ENCODE measurements at places on chromosomes 3 and 15.

DNA sequence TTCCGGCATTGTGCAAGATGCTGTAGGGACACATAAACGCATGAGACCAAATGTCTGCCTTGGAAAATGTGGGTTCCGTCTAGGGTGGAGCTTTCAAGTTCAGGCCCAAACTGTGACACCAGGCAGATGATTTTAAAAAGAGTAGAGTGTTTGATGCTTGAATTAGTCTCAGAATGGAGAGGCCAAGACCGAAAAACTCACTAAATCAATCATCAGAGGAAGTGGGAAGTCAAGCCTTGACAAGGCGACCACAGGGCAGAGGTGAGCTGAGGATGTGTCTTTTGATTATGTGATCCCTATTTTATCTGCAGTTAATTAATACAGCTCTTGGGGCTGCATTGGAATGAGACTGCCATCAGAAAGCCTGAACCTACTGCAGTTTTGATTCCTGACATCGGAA, 275.4 kb downstream of the ABHD5 start:
- DNase-seq, result no peak

DNA sequence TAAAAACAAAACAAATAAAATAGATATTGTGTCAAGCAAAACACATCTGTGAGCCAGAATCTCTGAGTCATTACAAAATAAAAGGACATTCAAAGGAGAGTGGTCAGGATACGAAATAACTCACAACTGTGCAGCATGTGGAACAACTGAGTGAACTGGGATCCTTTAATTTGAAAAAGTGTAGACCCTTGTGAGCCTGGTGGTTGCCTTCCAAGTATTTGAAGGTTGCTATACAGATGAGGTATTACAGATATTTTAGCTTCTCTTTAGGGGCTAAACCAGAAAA, 26.7 kb downstream of the KCNMB2 start:
- DNase-seq, result no peak

- no peak for DNase-seq
Measured at GRCh38 chr3:78889348-78889747, 878.5 kb downstream of the ROBO1 start.

- DNase-seq, result no peak
Measured at GRCh38 chr3:108861401-108861800, 38.8 kb downstream of the TRAT1 start.

- DNase-seq, result no peak
Measured at GRCh38 chr3:73480187-73480672, 144.5 kb downstream of the PDZRN3 start.

GRCh38 chr3:72798552-72799195, 49.6 kb downstream of the SHQ1 start:
- no peak for DNase-seq

DNA sequence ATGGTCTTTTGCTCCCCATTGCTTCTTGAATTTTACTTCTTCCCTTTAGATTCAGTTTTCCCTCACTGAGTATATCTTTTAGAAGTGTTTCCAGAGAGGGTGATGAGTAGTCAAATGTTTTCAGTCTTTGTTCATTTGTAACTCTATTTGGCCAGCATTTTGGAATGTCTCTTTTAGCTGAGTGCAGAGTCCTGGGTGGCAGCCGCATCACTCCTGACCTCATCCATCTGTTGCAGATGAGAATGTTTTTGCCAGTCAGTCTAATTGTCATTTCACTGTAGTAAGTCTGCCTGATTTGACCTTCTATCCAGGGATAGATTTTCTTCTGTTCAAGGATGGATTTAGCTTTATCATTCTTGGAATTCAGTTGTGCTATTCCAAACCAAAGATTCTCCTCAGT, 7.3 kb downstream of the SRPRB start:
- DNase-seq, result no peak

GRCh38 chr15:94655249-94655880, 424.0 kb downstream of the MCTP2 start:
- no peak for DNase-seq

DNA sequence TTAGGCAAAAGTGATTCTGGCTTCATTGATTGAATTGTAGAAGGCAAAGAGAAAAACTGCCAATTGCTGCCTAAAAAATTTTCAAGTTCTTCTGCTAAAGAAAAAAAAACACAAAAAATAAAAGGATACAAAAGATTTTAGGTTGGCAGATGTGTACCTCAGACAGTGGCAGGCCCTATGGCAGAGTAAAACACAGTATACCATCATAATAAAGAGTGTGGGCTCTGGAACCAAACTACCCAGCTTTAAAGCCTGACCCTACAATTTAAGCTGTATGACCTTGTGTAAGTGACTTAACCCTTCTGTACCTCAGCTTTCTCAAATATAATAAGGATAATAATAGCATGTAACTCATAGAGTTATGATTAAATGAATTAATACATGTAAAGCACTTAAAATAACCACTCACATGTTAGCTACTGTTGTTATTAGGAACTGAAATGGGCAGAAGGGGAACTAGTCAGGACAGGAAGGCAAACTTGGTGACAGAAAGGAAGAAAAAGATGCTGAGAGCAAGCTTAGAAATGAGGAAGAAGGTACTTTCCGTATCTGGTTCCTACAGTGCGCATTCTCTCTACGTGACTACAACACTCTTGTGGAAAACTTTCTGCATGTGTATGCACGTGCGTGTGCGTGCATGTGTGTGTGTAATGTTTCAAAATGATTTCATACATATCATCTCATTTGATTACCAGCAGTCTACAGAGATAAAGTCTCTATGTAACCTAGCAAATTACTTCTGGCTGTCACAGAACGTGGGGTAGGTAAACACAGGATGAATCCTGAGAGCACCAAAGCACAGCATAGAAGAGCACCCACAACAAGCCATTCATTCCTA, 13.6 kb upstream of the GATM start:
- DNase-seq, result no peak

- no peak for DNase-seq
Measured at GRCh38 chr3:195550723-195551122, 7.6 kb upstream of the PPP1R2 start.

GRCh38 chr3:129305592-129306091, 27.0 kb downstream of the HMCES start:
- peak; percentile 86 for DNase-seq

GRCh38 chr15:45228931-45229330, 23.1 kb upstream of the SLC28A2 start:
- no peak for DNase-seq

GRCh38 chr3:45628746-45629145, 34.2 kb downstream of the LIMD1 start:
- DNase-seq, result no peak

GRCh38 chr3:29339016-29339833, 58.4 kb downstream of the RBMS3 start:
- DNase-seq, result peak; percentile 12

DNA sequence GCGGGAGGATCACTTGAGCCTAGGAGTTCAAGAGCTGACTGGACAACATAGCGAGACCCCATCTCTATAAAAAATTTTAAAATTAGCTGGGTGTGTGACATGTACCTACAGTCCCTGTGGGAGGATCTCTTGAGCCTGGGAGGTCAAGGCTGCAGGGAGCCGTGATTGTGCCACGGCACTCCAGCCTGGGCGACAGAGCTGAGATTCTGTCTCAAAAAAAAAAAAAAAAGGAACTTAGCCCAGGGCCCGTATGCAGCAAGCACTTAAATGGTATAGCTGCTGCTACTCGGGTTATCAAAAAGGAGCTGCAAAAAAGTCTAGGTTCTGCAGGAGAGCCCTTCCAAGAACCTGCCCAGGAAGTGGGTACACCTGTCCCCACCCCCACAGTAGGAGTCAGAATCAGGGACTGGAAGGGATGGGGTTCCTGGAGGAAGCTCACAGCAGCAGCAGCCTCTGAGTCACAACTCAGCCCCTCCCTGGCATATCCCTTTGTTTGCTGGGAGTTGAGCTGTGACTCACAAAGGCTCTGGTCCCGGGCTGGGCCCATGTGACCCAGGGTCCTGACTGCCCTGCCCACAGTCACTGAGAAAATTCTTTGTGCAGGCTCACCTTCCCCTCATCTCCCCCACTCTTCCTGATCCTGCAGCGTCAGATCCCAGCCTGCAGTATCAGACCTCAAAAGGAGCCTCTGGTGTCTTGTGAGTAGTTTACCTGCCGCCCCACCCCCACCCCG, at the start of gene SPATA12:
SPATA12 (plus strand) TSS at position 576 of the 733 bp plus-strand sequence. CDS start 13,031 bp downstream, outside the sequence.
- DNase-seq, result peak; percentile 4

DNA sequence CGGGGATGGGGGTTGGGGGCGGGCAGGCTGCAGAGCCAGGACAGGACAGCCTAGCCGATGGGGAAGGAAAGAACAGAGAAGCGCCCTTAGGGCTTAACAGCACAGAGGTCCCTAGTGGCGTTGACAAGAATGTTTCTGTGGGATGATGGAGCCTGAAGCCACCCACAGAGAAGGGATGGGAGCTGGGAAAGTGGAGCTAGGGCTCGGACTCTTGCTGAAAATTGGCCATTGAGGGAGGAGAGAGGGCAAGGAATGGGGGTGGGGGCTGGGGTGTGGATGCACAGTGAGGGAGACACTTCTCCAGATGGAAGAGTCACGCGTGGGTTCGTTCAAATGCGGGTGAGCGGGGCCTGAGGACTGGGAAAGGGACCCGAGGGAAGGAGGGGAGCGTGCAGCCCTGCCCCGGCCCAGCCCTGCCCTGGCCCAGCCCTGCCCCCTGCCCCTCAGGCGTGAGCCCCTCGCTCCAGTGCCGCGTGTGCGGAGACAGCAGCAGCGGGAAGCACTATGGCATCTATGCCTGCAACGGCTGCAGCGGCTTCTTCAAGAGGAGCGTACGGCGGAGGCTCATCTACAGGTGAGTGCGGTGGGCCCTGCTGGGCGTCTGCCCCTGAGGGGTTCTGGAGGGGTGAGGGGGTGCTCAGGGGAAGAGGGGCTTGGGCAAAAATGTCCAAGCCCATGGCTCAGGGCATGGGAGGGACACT, 832 bp downstream of the NR2E3 start:
- no peak for DNase-seq

GRCh38 chr3:38658841-38659240, 9.4 kb upstream of the SCN5A start:
- DNase-seq, result no peak

DNA sequence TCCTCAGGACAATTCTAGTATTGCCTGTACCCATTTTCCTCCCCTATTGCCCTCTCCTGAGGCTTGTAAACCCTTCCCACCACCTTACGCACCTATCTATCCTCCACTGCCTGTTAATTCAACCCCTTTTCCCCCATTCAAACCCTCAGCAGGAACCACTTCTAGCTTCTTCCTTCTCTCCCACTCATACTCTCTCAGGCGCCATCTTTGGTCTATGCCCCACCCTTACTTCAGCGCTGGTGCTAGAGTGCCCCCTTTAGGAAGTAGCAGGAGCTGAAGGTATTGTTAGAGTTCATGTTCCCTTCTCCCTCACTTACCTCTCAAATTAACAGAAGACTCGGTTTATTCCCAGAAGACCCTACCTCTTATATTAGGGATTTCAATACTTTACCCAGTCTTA, 121.8 kb upstream of the NLGN1 start:
- no peak for DNase-seq

- peak; percentile 62 for DNase-seq
Measured at GRCh38 chr3:69200384-69201068, 78.1 kb upstream of the LMOD3 start.

DNA sequence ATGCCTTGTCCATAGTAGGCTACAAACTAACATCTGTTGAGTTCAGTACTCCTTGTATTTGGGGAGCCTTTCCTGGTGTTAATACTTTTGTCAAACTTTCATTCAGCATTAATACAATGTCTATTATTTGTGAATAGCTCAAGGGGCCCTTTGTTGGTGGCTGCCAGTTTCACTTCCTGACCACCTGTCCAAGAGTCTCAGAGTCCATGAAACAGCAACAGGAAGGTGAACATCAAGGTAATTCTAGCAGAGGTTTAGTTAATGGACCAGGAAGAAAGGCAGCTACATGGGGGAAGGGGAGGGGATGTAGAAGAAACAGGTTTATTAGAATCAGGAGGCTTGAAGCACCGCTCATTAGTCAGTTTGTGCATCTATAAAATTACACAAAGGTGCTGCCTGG, 386.9 kb downstream of the PDCD6IP start:
- peak; percentile 72 for DNase-seq

- no peak for DNase-seq
Measured at GRCh38 chr3:4776399-4776979, 202.7 kb upstream of the BHLHE40 start.

DNA sequence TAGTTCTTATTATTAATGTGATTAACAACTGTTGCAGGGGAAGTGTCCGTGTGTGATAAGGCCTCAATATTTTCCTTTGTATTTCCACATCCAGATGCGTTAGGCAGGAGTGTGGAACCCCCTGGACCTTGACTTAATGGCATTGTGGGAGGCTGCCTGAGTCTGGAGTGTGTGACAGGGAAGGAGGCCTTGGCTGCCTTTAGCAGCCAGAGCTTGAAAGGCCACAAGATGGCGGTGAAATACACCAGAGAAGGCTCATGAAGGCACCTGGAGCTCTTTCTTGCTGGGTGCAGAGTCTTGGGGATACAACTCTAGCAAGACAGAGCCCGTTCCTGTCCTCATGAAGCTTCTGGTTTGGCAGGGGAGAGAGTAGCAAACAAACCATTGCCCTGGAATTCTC, 36.9 kb downstream of the POLR2M start:
- DNase-seq, result peak; percentile 48

GRCh38 chr3:3296979-3297381, 117.5 kb upstream of the CRBN start:
- no peak for DNase-seq

GRCh38 chr15:90211440-90212143, 10.5 kb downstream of the SEMA4B start:
- DNase-seq, result no peak

DNA sequence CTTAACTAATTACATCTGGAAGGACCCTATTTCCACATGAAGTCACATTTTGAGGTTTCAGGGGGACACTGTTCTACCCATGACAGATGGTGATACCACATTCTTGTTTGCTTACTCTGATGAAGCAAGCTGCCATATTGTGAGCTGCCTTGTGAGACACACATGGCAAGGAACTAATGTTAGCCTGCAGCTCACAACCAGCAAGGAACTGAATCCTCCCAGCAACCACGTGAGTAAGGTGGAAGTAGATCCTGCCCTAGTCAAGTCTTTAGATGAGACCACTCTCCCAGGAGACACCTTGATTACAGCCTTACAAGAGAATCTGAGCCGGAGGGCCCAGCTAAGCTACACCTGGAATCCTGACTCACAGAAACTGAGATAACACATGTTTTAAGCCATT, 160.1 kb downstream of the PDE8A start:
- DNase-seq, result no peak

- no peak for DNase-seq
Measured at GRCh38 chr3:134652409-134652831, 1.6 kb upstream of the KY start.

DNA sequence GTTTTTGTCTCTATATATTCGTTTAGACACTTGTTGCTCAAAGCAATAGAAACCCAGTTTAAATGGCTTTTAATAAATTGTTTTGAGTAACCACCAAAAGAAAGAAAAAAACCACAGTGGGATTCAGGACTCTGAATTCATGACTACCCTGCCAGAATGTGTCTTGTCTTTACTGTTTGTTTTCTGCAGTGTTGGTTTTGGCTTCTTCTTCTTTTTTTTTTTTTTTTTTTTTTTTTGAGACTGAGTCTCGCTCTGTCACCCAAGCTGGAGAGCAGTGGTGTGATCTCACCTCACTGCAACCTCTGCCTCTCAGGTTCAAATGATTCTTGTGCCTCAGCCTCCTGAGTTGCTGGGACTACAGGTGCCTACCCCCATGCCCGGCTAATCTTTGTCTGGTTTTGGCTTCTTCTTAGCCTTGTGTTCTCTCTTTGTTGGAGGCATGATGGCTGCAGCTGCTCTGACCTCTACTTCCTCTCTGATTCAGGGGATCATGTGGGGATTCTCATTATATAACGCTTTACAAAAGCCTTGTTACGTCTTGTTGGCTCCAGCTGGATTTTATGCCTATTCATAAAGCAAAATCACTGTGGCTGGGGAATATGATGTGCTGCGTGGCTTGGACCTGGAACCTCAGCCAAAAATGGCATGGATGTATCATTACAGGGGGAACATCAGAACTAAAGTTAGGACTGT, 54.0 kb downstream of the PLS1 start:
- no peak for DNase-seq

- no peak for DNase-seq
Measured at GRCh38 chr3:58474348-58474911, 17.5 kb upstream of the KCTD6 start.
